ENCODE measurements at places on chromosomes 5 and 9. TPM values are rescaled to one million over a fixed set of nuclear protein-coding genes. Genes with fewer than 3 reads are reported as not detected.

- H3K27me3 ChIP-seq, result no peaks in the 10 kb centered on the region
- H3K4me1 ChIP-seq, result no peaks in the 10 kb centered on the region
- DNase-seq, result no peak
- no peak overlapping the region for H3K27ac ChIP-seq
- no peaks in the 10 kb centered on the region for H3K36me3 ChIP-seq
Measured at GRCh38 chr5:1180841-1181271, 20.5 kb upstream of the SLC6A19 start.

DNA sequence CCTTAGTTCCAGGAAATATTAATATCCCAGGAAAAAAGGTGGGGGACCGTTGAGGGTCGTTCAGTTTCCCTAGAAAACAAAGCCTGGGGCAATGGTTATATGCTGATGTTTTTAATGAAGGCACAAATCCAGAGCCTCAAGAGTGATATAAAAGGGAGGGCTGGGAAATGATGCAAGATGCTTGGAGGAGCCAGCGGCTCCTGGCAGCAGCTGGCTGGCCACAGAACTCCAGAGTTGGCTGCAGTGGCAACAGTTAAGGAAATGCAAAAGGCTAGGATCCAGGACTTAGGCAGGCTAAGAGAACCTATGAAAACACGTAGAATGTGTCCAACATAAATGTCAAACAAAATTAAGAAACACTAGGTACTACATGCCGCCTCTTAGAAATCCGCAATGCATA is 31.0 kb upstream of the B4GALT1 start:
- H3K36me3 ChIP-seq, result no peaks in the 10 kb centered on the region
- no peaks in the 10 kb centered on the region for H3K4me1 ChIP-seq
- DNase-seq, result no peak
- no peaks in the 10 kb centered on the region for H3K27me3 ChIP-seq

- H3K4me1 ChIP-seq, result no peaks in the 10 kb centered on the region
- H3K27me3 ChIP-seq, result peaks cover 8% of the 10 kb centered on the region
- no peak overlapping the region for H3K27ac ChIP-seq
Measured at GRCh38 chr9:112002131-112002846, 105.7 kb downstream of the UGCG start.

The ZNF79 gene
- total RNA-seq, result 11.0 TPM

The SNCB gene
- not detected for total RNA-seq

The ZNF354C gene
- total RNA-seq, result 9.1 TPM

The HDAC3 gene
- total RNA-seq, result 108 TPM

All from mesothelial cell of epicardium (in vitro differentiated cells).